ENCODE measurements at places on chromosomes 5 and 9.

GRCh38 chr5:151758141-151758429 is 346 bp downstream of the ATOX1 start:
- DNase-seq: no peak

GRCh38 chr9:6243746-6244145 is 28.1 kb downstream of the IL33 start:
- no peak for DNase-seq

DNA sequence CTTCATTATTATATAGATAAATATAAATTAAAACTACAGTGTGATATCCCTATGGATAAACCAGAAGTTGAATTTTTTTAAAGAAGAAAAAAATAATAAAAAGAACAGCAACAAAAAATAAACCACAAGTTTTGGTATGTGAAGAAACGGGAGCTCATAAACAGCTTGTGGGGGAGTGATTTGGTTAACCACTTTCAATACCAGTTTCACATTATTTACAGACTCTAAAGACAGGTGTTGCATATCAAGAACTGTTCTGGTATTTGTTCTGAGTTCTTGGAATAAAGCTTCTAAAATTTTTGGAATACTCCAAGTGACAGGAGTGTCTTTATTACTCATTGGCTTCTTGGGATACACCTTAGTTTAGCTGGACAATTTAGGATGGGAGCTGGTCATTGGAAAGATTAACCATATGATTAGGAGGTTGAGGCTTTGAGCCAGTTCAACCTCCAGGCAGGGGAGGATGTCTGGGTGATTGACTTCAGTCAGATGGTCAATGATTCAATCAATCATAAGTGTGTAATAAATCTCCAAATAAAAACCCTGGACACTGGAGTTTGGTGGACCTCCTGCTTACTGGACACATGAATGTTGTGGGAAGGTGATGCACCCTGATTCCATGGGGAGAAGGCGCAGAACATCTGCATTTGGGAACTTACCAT is 2223.1 kb upstream of the C9orf72 start:
- no peak for DNase-seq

- no peak for DNase-seq
Measured at GRCh38 chr9:15529566-15530324, 19.0 kb upstream of the PSIP1 start.

DNA sequence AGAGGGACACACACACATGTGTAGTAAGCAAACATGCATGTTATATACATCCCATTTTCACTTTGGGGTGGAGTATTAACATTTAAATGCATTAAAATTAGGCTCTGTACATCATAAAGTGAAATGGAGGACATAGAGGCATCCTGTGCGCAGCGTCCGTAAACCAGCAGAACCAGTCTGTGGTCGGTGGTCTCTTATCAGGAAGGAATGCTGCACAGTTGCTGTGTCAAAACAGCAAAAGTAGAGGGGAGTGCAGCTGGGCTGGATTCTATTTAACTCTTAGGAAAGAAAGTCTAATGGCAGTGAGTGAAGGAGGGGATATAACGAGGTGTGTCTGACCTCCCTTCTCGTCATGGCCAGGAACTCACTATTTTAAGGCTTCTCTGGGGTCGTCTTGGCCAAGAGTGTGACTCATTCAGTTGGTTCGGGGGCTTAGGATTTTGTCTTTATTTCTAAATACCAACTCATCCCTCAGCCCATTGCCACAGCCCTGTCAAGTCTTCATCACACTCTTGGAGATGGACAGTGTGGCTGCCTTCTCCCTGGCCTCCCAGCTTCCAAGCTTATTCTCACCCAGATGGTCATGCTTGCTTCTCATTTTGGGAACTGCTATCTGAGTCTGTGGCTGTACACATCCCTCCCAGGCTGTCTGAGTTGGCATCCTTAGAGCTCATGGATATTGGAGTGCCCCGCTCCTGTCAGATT is 20.1 kb upstream of the CXCL14 start:
- no peak for DNase-seq

GRCh38 chr9:14945351-14945750 is 35.1 kb upstream of the FREM1 start:
- no peak for DNase-seq

DNA sequence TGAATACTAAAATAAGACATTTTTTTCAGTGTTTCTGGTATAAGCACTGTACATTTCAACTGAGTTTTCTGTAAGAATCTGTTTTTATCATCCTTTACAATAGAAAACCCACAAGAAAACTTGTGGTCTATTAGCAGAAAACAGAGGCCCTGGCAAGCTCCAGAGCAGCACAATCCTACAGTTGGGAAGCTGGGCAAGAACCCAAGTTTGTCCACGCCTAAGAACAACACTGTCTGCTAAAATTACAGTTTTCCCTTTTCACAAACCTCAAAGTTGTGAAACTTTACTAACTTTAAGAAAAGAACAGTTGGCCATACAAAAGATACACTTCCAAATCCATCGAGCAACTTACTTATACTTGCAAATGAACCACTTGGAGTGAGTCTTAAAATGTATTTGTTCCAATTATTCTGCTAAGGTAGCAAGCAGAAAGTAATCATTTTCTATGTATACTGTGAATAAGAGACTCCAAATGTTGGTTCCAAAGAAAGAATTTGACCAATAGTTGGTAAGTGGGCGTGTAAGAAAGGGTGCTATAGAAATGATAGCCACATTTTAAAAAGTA is 982.0 kb upstream of the ARRDC3 start:
- DNase-seq: no peak

DNA sequence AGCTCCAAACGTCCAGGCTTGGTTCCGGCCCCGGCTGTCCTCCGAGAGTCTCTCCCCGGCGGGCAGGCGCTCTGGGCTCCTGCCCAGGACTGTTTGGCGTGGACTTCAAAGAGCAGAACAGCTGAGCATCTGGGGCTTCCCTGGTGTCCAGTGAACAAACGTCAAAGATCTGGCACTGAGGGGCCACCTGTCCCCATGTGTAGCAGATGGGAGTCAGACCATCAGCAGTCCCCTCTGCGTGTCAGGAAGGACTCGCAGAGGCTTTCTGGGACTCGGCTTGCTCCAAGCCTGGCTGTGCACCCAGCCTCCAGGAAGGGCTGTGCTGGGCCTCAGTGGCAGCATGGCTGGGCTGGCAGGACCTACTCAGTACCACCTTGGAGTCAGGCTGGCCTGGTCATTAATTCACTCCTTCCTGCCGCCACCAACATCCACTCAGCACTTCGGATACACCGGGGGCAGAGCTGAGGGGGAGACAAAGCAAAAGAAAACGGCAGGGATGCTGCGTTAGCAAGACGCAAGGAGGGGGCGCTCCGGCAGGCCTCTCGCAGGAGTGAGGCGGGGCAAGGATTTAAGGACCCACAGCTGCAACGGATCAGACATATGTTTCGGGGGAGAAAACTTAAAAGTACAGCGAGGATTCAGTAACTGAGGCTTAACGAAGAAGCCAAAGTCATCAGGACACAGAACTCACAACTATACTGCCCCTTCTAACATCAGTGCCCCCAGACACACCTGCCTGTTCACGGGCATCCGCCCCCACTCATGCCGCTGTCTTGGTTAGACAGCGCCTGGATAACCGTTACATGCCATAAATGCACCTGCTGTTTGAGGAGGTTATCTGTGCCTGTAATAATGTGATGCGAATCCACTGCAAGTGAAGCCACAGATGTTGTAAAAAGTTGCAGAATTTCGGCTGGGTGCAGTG is 164.5 kb upstream of the PHYKPL start:
- DNase-seq: no peak

DNA sequence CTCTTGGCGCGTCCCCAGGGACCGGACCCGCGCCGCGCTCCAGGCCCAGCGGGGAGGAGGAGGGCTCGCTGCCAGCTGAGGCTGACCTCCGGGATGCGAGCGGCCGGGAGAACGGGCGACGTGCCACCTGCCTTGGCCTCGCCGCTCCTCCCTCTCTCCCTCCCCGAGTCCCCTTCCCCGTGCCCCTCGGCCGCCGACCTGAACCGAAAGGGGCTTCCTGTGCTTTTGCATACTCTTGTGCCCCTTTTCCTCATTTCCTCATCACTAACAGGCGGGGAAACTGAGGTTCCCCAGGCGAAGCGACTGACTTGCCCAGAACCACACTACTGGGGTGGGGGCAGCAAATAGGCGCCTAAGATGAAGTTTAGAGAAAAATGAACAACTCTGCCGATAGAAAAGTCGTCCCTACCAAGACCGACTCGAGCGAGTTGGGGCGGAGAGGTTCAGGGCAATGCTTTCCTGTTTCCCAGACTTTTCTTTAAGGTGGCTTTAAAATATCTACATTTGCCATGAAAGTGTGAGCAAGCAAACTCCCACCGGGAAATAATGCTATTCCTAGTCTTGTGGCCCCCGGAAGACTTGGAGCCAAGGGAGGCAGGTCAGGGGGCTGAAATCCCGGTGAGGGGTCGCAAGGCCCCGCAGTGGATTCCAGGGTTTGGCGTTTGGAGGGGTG is 580 bp upstream of the DUSP1 start:
- no peak for DNase-seq

DNA sequence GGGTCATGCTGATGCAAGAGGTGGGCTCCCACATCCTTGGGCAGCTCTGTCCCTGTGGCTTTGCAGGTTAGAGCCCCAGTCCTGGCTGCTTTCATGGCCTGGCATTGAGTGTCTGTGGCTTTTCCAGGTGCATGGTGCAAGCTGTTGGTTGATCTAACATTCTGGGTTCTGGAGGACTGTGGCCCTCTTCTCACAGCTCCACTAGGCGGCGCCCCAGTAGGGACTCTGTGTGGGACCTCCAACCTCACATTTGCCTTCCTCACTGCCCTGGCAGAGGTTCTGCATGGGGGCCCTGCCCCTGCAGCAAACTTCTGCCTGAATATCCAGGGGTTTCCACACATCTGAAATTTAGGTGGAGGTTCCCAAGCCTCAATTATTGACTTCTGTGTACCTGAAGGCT is 150.1 kb downstream of the NNT start:
- DNase-seq: no peak

GRCh38 chr9:77820293-77820954 is 172.3 kb upstream of the GNA14 start:
- no peak for DNase-seq

DNA sequence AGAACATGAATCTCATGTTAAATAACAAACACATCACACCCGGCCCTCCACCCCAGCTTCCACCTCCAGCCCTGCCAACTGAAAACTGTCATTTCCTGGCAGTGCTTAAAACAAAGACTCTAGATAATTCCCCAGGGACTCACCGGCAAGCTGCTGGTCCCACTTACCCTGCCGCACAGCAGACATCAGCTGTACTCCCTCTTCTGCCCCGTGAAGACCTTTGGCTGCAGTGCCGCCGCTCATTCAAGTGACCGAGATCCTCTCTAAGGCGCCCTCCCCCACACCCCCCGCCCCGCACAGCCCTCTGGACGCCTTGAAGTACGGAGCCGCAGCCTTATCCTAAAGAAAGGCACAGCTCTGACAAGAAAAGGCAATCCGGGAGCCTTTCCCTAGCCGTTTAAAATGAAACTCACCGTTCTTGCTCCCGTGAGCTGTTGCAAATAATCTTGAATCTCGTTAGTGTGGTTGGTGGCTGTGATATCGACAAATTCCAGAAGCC is 434 bp downstream of the GLRX start:
- peak; percentile 33 for DNase-seq

All from CD4-positive, alpha-beta T cell treated with Interleukin-12 subunit alpha and Interleukin-12 subunit beta, for 1 hour (primary cell).